ENCODE measurements at places on chromosomes 1 and 21.

DNA sequence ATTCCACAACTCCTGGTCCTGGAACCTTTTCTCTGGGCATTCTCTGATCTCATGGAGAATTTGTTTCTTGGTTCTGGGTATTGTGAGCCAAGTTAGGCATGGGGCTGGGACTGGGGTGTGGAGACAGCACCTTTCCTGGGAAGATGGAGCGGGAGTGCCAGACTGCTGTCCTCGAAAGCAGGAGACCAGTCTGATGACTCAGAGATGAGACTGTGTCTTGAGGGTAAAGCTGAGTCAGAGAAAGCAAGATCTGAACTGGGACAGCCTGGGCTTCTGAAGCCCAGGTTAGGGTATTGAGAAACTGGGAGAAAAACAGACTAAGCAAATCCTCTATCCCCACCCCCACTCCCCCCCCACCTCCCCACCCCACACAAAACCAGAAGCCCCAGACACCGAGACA is 2.2 kb upstream of the KANK4 start:
- no peaks in the 10 kb centered on the region for H3K4me1 ChIP-seq
- H3K4me3 ChIP-seq = no peak overlapping the region
- no peak for DNase-seq
- no peaks in the 10 kb centered on the region for H3K27me3 ChIP-seq
- no peak overlapping the region for H3K27ac ChIP-seq

GRCh38 chr1:214458541-214458940 is 92.9 kb downstream of the PTPN14 start:
- no peaks in the 10 kb centered on the region for H3K27me3 ChIP-seq
- no peak for DNase-seq
- H3K27ac ChIP-seq = no peak overlapping the region
- H3K36me3 ChIP-seq = no peaks in the 10 kb centered on the region
- peaks cover 24% of the 10 kb centered on the region for H3K4me1 ChIP-seq
- no peak overlapping the region for H3K4me3 ChIP-seq

- peaks cover 13% of the 10 kb centered on the region for H3K4me1 ChIP-seq
- peaks cover 39% of the 10 kb centered on the region for H3K36me3 ChIP-seq
- no peak overlapping the region for H3K27ac ChIP-seq
- H3K27me3 ChIP-seq = no peaks in the 10 kb centered on the region
- no peak for DNase-seq
- no peak overlapping the region for H3K4me3 ChIP-seq
These were observed 79.6 kb downstream of the SASS6 start for GRCh38 chr1:100053119-100053518.

DNA sequence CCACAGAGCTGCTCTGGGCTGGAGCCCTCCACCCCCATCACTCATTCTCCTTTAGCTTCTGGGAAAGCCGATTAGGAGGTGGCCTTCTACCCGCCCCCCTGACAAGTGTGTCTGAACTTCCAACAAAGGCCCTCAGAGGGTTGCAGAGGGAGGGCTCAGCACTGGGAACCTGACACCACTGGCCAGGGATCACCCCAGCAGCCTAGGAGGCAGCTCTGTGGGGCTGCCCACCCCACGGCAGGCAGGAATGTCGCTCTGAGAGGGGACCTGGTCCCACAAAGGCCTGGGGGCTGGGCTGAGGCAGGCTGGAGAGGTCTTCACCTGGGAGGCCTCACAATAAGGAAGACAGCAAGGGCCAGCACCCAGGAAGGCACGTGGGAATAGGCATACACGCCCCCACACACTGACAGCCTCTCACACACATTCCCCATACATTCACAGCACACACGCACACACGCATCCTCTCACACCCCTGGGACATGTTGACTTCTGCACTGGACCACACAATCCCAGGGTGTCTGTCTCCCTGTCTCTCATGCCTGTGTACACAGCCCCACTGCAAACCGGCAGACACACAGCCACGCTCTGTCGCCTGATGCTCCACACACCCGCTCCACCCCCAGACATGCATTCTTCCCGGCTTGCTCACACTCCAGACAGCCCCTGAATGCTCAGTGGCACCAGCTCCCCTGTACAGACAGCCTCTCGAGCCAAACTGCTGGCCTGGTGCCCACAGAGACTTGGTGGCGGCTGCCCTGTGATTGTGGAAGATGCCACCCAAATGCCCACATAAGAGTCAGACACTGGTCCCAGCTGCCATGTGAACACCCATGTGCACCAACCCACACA is 30.7 kb downstream of the DMBX1 start:
- H3K27me3 ChIP-seq = peaks cover 38% of the 10 kb centered on the region
- H3K36me3 ChIP-seq = no peaks in the 10 kb centered on the region
- no peaks in the 10 kb centered on the region for H3K4me1 ChIP-seq
- no peak overlapping the region for H3K4me3 ChIP-seq
- H3K27ac ChIP-seq = no peak overlapping the region

- H3K4me3 ChIP-seq = no peak overlapping the region
- no peaks in the 10 kb centered on the region for H3K27me3 ChIP-seq
- H3K27ac ChIP-seq = no peak overlapping the region
- no peaks in the 10 kb centered on the region for H3K36me3 ChIP-seq
- DNase-seq = no peak
These were observed 253.6 kb downstream of the HMCN1 start for GRCh38 chr1:185987611-185988321.

DNA sequence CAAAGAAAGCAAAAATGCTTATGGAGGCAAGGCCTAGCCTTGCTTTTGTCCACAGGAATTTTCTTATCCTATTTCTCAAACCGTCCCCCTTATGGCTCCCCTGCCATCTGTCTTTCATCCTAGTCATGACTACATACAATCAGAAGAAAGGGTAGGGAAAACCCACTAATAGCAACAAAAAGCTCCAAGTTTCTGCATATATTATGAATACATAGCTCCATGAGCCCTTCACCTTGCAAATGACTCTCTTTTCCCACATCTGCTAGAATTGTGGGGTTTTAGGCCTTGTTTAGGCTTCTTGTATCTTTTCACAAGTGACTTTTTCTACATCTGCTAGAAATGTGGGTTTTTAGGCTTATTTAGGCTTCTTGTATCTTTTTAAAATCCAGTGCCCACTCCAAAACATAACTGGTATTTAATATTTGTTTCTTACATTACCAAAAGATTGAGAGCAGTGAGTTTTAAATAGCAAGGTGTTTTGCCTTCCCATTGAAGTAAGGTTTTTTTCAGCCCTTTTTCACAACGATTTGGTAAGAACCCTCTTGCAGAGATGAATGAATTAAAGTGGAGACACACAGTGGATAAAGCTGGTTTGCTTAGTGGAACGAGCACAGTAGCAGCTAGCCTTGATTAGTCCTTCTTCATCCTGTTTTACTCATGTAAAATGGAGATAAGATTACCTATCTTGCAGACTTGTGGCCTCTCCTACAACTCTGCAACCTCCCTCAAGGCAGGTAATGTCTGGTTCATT is 4.4 kb downstream of the GADD45A start:
- DNase-seq = no peak
- no peaks in the 10 kb centered on the region for H3K27me3 ChIP-seq
- no peak overlapping the region for H3K27ac ChIP-seq
- no peak overlapping the region for H3K4me3 ChIP-seq
- peaks cover 20% of the 10 kb centered on the region for H3K4me1 ChIP-seq
- H3K36me3 ChIP-seq = peaks cover 45% of the 10 kb centered on the region

DNA sequence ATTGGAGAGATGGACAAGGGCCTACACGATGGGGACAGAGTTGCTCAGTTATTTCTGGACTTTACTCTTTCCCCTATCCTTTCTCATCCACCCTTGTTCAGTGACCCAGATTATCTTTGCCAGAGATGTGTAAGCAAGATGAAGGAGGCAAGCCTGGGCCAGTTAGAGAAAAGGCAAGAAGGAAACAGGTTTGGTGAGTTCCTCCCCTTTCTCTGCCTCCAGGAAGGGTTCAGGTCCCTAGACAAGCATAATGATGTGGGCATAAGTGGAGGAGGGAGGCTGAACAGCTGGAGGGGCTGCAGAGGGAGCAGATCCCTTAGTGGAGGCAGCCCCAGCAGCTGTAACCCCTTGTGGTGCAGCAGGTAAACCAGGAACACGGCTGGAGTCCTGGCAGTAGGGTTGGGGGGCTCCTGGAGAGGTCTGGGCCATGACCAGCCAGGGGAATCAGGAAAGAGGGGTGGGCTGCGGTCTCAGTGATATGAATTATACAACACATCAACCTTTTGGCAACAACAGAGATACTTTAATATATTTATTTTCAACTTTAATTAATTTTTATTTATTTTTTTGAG is 9.2 kb upstream of the CDC42 start:
- peaks cover 13% of the 10 kb centered on the region for H3K4me1 ChIP-seq
- H3K27ac ChIP-seq = no peak overlapping the region
- DNase-seq = no peak

DNA sequence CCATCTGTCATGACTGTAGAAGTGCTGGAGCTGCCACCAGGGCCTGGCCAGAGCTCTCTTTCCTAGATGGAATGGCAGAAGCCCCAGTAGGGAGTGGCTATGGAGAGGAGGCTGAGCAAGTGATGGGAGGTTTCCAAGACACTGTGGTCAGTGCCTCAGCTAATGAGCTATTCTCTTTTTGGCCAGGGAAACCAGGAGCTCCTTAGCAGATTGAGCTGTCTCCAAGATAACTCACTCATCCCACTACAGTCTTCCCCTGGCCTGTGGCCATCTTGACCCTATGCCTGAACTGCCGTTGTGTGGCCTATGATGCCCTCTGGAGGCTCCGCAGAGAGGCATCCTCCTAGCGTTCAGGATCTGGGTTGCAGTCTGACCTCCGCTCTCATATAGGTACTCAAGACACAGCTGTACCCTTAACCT is 60.5 kb downstream of the ERI3 start:
- no peaks in the 10 kb centered on the region for H3K4me1 ChIP-seq
- H3K36me3 ChIP-seq = peaks cover 69% of the 10 kb centered on the region

- H3K36me3 ChIP-seq = no peaks in the 10 kb centered on the region
- no peak overlapping the region for H3K27ac ChIP-seq
- H3K4me1 ChIP-seq = no peaks in the 10 kb centered on the region
- no peak for DNase-seq
- H3K4me3 ChIP-seq = no peak overlapping the region
These were observed 196.4 kb downstream of the GREM2 start for GRCh38 chr1:240415532-240415931.

GRCh38 chr1:183879966-183880365 is 75.0 kb downstream of the RGL1 start:
- H3K27me3 ChIP-seq = no peaks in the 10 kb centered on the region
- no peaks in the 10 kb centered on the region for H3K4me1 ChIP-seq
- DNase-seq = no peak
- no peaks in the 10 kb centered on the region for H3K36me3 ChIP-seq

DNA sequence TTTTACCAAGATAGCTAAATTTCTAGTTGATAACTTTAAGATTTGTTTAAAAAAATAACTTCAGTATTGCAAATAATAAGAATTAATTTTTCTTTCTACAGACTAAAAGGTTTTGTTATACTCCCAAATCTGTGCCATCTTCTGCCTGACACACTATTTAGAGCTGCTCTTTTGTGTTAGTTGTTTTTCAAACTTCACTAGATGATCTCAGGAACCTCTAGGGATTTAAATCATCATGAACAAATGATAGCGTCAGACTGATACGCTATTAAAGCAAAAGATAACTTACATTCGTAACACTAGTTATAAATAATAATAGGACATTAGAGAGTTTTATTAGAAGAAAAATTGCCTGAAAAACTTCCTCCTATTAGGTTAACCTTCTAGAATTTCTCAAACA is 243.1 kb upstream of the CXADR start:
- no peak overlapping the region for H3K4me3 ChIP-seq
- no peaks in the 10 kb centered on the region for H3K36me3 ChIP-seq
- no peak for DNase-seq
- H3K4me1 ChIP-seq = no peaks in the 10 kb centered on the region

- no peaks in the 10 kb centered on the region for H3K4me1 ChIP-seq
- no peak overlapping the region for H3K4me3 ChIP-seq
- H3K36me3 ChIP-seq = no peaks in the 10 kb centered on the region
- no peak for DNase-seq
These were observed 82.1 kb upstream of the CCDC190 start for GRCh38 chr1:162942916-162943559.

- peaks cover 7% of the 10 kb centered on the region for H3K27me3 ChIP-seq
- no peaks in the 10 kb centered on the region for H3K4me1 ChIP-seq
- no peak for DNase-seq
- H3K27ac ChIP-seq = no peak overlapping the region
These were observed 5.1 kb upstream of the LAMB3 start for GRCh38 chr1:209657140-209657879.

GRCh38 chr1:170660281-170660713 is 3.6 kb upstream of the PRRX1 start:
- H3K27ac ChIP-seq = no peak overlapping the region
- no peaks in the 10 kb centered on the region for H3K27me3 ChIP-seq
- peaks cover 17% of the 10 kb centered on the region for H3K4me1 ChIP-seq
- H3K36me3 ChIP-seq = no peaks in the 10 kb centered on the region
- H3K4me3 ChIP-seq = no peak overlapping the region
- DNase-seq = no peak

DNA sequence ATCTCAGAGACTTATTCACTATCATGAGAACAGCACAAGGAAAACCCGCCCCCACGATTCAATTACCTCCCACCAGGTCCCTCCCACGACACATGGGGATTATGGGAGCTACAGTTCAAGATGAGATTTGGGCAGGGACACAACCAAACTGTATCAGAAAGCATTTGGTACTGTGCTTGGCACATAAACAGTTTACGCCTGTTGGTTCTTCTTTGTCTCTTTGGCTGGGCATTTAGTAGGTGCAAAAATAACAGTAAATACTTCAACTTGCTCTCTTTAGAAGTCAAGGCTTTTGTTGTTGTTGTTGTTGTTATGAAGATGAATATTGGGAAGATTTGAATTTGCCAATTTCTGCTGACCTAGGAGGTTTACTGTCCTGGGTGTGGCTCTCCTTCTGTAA is 175.4 kb upstream of the IGSF21 start:
- no peaks in the 10 kb centered on the region for H3K27me3 ChIP-seq
- no peak overlapping the region for H3K27ac ChIP-seq
- H3K4me1 ChIP-seq = no peaks in the 10 kb centered on the region

DNA sequence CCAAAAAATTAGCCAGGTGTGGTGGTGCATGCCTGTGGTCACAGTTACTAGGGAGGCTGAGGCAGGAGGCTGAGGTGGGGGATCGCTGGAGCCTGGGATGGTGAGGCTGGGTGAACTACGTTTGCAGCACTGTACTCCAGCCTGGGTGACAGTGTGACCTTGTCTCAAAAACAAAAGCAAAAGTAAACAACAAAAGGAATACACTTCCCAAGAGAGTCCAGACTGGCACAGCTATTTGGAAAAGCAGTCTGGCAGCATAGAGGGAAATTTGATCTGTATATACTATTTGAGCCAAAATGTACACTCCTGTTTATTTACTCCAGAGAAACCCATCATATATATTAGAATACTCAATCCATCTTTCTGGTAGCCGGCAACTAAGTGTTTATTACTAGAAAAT is 107.0 kb upstream of the HMCN1 start:
- no peak for DNase-seq
- no peaks in the 10 kb centered on the region for H3K27me3 ChIP-seq
- no peaks in the 10 kb centered on the region for H3K36me3 ChIP-seq
- no peak overlapping the region for H3K27ac ChIP-seq
- H3K4me1 ChIP-seq = no peaks in the 10 kb centered on the region

DNA sequence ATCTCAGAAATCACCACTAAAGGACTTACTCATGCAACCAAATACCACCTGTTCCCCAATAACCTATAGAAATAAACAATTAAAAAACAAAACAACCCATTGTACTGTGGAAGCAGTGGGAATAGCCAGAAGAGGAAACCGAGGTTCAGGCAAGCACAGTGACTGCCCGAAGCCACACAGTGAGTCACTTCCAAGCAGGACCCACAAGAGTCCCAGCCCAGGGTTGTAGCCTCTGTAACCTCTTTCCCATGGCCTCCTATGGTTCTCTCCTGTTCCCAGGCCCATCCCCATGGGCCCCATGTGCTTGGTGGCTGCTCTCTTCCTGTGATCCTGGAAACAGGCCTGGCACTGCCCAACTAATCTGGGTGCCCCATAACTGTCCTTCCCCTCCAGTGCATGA is 29.0 kb upstream of the HTR1D start:
- H3K4me1 ChIP-seq = no peaks in the 10 kb centered on the region
- DNase-seq = no peak
- no peaks in the 10 kb centered on the region for H3K36me3 ChIP-seq
- no peak overlapping the region for H3K4me3 ChIP-seq
- H3K27me3 ChIP-seq = no peaks in the 10 kb centered on the region

All from DND-41 (cell line).